ENCODE measurements at places on chromosomes 3 and 15.
A peak's percentile ranks its signal among the peaks of the same experiment; 100 is the strongest.

DNA sequence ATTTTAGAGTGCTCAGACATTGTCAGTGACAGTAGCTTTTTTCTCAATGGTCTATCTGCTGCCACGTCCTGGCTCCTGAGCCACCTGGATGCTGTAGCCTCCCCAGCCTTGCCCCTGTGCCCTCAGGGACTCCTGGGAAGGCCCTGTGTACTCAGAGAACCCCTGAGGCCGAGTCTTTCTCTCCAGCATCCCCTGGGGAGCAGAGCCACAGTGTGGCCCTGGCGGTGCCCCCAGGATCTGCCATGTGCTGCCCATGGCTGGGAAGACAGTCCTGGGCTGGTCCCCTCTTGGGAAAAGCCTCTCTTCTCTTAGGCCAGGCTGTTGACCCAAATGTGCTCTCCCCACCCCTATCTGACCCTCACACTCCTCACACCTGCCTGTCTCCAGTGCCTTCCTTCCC, 5.0 kb downstream of the MYD88 start:
- no peak for DNase-seq

GRCh38 chr3:108092501-108092900, 1.7 kb upstream of the CD47 start:
- no peak for DNase-seq

- no peak for DNase-seq
Measured at GRCh38 chr15:80659375-80659774, 35.7 kb upstream of the ABHD17C start.

GRCh38 chr15:41337047-41337446, 4.4 kb downstream of the NUSAP1 start:
- no peak for DNase-seq

GRCh38 chr3:14786369-14786768, 32.4 kb upstream of the FGD5 start:
- DNase-seq = no peak

- no peak for DNase-seq
Measured at GRCh38 chr15:54681584-54681983, 515.2 kb downstream of the RSL24D1 start.

DNA sequence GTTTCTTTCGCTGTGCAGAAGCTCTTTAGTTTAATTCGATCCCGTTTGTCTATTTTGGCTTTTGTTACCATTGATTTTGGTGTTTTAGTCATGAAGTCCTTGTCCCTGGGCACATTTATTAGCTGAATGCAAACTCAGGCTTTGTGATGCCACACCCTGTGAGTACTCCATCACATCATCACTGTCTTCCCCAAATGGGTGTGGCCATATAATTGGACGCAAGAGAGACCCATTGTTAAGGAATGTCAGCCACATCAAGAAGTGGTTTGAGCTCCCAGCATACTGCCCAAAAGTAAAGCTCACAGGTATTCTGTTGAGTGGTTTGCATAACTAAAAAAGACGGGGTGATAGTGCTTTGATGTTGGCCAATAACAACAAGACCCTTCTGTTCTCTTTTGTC, 245.7 kb downstream of the SV2B start:
- DNase-seq = no peak

- no peak for DNase-seq
Measured at GRCh38 chr3:8298021-8298954, 203.3 kb upstream of the LMCD1 start.

DNA sequence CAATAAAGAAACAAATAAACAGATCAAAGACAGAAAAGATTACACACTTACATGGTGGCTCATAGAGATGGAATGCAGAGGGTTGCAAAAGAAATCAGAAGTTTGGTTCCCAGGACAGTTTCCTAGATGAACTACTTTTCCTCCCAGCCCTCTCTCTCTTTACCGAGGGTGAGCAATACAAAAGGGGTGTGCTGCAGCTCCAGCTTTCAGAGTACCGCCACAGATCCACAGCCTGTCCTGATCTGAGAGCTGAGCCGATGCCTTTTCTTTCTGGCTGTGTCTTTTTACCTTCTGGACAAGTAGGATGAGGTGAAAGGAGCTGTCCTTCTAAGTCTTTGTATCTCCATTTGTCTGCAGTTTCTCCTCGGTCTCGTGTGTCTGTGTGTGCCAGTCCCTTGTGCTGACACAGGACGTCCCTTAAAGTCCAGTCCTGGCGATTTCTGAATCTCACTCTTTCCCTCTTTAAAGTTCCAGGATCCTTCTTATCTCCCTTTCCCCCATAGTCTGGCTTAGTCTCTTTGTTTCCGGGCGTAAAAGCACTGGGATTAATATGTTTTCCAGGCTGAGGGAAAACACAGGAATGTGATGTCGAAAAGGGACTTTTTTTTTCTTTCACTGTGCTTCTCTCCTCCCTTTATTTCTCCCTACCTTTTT, 540 bp downstream of the CCDC80 start:
- DNase-seq = peak; percentile 56

- no peak for DNase-seq
Measured at GRCh38 chr15:95567686-95568085, 762.8 kb upstream of the NR2F2 start.

DNA sequence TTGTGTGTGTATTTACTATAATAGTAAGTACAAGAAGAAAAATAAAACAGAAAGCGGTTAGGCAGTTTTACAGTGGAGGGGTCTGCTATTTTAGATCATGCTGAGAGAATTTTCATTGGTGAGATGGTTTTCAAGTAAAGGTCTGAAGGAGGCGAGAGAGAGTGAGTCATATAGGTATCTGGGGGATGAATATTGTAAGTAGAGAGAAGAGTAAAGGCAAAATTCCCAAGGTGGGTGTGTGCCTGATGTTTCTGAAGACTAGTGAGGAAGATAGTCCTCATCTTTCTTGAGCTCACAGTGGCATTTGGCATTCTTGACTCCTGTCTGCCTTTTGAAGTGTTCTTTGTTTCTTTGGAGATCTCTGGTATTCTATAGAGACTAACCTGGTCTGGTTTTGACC, 38.6 kb downstream of the CRYBG3 start:
- DNase-seq = no peak

- no peak for DNase-seq
Measured at GRCh38 chr15:77529394-77530159, 103.1 kb downstream of the LINGO1 start.

- no peak for DNase-seq
Measured at GRCh38 chr3:174268061-174268460, 591.1 kb upstream of the NAALADL2 start.

DNA sequence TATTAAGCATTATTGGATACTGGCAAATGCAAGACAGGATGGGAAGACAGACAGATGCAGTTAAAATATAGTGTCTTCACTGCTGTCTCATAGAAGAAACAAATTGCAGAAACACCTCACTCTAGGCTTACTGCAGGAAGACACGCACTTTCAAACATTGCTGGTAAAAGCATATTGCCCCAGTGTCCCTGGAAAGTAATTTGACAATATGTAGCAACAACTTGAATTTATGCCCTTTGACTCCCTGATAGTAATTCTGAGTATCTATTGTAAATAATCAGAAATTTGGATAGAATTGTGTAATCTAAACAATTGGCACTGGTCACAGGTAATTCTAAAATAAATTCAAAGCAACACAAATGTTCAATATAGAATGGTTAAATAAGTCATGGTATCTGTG, 62.0 kb downstream of the MSL2 start:
- no peak for DNase-seq

- DNase-seq = no peak
Measured at GRCh38 chr15:95987886-95988573, 342.5 kb upstream of the NR2F2 start.

DNA sequence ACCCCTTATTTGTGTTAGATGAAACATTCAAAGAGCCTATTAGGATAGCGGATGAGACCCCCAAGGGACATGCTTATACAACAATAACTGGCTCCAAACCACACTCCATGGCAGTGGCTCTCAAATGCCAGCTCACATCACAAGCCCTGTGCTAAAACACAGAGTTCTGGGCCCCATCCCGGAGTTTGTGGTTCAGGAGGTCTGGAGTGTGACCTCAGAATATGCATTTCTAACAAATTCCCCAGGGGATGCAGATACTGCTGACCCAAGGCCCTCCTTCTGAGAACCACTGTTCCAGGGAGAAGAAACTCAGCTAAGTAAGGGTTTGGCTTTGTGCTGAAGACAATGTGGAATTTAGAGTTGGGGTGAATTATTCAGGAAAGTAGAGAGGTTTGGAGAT, 3.6 kb downstream of the CCRL2 start:
- no peak for DNase-seq

- no peak for DNase-seq
Measured at GRCh38 chr3:47342151-47342550, 38.7 kb upstream of the PTPN23 start.

DNA sequence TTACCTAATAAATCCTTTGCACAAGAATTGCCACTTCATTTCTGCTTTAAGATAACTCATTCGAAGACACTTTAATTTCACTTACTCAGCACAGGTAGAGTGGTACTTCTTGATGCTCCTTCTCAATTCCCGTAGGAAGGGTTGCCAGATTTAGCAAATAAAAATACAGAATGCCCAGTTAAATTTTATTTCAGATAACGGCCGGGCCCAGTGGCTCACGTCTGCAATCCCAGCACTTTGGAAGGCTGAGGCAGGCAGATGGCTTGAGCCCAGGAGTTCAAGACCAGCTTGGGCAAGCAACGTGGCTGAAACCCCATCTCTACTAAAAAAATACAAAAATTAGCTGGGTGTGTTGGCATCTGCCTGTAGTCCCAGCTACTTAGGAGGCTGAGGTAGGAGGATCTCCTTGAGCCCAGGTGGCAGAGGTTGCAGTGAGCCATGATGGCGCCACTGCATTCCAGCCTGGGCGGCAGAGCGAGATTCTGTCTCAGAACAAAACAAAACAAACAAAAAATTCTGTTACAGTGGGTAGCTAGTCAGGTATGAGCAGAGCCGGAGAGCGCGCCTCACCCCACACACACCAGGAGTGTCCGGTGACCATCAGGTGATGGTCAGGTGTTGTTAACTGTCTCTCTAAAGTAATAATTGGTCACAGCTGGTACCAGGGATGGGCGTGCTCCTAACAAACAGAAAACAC, 92.8 kb downstream of the DNAH12 start:
- no peak for DNase-seq

GRCh38 chr3:110494728-110495127, 576.9 kb upstream of the NECTIN3 start:
- no peak for DNase-seq

GRCh38 chr15:99238849-99239248, 10.5 kb downstream of the TTC23 start:
- DNase-seq = no peak

DNA sequence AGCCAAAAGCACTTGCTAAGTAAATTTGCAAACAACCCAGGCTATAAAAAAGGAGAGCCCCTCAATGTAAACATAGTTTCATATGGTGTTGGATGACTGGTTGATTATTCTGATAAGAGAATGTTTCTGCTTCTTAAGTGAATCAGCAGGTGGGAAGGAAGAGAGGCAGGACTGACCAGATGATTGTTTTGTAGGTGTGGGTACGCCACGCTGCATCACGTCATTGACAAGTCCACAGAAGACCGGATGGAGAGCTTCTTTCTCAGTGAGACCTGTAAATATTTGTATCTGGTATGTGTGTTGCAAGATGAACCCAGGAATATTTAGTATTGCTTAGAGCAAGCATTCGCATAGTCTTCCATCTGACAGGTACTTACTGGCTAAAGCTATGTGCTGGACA, 23.4 kb downstream of the EDEM1 start:
- DNase-seq = no peak

GRCh38 chr15:91338766-91339165, 238.7 kb downstream of the SV2B start:
- no peak for DNase-seq

- no peak for DNase-seq
Measured at GRCh38 chr15:54585063-54585462, 606.8 kb downstream of the UNC13C start.

- no peak for DNase-seq
Measured at GRCh38 chr3:52194485-52195290, 3.3 kb upstream of the ALAS1 start.

Data from AG08396 (cell line).